ENCODE measurements at places on chromosomes 12 and 14. TPM values are rescaled to one million over a fixed set of nuclear protein-coding genes. Genes with fewer than 3 reads are reported as not detected.
A peak's percentile ranks its signal among the peaks of the same experiment; 100 is the strongest.

GRCh38 chr14:77554207-77554606 lies 55.6 kb upstream of the ISM2 start:
- no peak for DNase-seq

DNA sequence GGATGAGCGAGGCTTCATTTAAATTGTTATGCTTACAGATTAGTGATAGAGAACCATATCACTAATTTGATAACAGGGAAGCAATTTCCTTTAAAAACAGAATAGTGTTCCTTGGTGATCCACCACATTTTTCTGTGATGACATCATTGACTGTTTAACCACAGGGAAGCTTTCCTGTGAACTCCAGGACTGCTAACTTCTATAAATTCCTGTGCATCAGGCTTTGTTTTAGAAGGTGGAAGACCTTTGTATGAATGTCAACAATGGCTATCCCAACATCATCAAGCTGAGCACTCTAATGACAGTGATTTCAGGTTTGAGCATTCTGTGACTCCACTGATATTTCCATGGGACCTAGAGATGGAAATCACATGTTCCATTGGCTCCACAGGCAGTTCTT lies 177.1 kb downstream of the RMST start:
- no peak for DNase-seq

GRCh38 chr12:5232291-5232690 lies 188.6 kb downstream of the KCNA5 start:
- DNase-seq, result no peak

GRCh38 chr12:120321382-120322202 lies 6.0 kb downstream of the PLA2G1B start:
- no peak for DNase-seq

DNA sequence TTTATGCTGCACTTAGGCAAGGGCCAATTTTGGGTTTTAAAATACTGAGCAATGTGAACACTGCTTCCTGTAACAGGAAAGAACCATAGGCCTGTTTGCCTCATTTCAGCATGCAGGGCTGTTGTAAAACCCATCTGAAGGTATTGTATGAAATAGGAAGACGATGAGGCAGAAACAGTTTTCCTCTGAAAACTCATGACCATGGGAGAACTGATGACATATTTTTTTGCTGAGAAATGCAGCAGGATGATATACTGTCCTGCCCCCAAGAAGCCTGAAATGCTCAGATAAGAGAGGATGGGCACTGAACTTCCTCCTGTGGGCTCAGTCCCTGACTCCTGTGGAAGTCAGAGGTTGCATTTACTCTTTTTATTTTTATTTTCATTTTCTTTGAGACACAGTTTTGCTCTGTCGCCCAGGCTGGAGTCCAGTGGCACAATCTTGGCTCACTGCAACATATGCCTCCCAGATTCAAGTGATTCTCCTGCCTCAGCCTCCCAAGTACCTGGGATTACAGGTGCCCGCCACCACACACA lies 17.4 kb downstream of the PYGL start:
- no peak for DNase-seq

DNA sequence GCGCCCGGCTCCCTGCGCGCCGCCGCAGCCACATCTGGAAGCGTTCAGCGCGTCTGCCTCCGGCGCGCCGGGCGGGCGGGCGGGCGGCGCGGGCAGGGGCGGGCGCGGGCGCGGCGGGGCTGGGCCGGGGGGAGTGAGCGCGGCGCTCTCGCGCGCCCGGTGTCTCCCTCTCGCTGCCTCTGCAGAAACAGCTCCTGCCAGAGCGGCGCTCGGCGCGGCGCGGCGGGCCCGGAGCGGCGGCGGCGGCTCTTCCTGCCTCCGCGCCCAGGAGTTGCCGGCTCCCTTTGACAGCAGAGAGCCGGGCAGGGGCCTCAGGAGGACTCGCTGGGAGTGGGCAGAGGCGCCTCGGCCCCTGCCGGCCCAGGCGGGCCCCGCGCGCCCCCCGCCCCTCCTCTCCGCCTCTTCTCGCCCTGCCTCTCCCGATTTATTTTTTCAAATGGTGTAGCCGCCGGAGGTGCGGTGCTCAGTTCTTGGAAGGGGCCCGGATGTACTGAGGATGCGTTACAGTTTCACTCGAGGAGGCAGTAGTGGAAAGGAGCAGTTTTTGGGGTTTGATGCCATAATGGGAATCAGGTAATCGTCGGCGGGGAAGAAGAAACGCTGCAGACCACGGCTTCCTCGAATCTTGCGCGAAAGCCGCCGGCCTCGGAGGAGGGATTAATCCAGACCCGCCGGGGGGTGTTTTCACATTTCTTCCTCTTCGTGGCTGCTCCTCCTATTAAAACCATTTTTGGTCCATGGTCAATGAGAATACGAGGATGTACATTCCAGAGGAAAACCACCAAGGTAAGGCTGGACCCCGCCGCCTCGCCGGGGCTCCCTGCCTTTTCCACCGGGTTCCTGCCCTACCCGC lies at the start of gene CACNA1C:
Gene CACNA1C, plus strand, starts transcription at position 162 of the 853 bp plus-strand sequence. Its CDS starts 576 bp downstream, at position 738.
- DNase-seq, result peak; percentile 86

DNA sequence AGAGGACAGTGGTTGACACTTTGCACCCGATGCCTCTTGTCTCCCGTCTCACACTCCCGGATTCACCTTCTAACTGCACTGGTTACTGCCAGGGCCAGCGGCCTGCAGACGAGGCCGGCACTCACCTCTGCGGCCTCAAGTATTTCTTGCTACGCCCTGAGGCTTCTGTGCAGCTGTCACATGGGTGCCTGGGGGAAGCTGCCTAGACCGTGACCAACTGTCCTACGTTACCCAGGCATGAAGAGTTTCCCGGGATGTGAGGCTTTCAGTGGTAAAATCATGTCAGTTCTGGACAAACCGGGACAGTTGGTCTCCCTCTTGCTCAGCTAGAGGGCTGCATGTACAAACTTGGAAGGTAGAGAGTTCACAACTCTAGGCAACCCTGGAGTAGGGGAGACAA lies 274.5 kb downstream of the GLT1D1 start:
- no peak for DNase-seq

- no peak for DNase-seq
Measured at GRCh38 chr12:70002097-70002911, 177.3 kb downstream of the MYRFL start.

DNA sequence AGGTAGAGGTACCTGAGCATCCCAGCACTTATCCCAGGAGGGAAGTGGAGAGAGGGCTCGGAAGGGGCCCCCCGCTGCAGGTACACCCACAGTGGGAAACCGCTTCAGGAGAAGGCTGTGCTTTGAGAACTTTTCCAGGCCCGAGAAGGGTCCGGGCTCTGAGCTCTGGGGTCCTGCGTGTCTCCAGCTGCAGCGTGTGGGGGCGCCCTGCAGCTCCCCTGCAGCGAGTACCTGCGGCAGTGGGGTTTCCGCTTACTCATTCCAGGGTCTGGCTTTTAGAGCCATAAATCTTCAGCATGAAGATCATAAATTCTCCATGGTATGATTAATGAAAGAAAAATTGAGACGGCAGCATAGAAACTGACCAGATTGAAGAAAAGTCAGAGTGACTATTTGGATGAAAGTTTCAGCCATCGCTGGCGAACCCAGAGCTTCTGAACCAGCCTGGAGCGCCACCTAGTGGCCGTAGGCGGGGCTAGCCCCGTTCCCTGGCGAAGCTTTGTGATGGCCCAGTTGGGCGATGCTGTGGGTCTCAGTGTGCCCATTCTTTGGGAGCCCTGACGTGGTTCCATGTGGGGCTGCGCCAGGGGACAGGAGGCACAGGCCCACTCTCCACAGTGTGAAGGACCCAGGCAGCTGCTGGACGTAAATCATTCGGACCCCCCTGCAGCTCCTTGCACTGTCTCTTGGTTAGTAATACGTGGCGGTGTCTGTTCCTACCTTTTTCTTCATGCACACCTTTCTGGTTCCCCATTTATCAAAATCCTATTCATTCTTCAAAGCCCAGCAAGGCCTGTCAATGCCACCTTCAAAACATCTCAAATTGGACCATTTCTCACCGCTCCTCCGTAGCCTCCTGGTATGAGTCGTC lies 198.2 kb downstream of the TSPAN9 start:
- peak; percentile 95 for DNase-seq

- DNase-seq, result no peak
Measured at GRCh38 chr12:39006286-39006685, 100.9 kb upstream of the CPNE8 start.

DNA sequence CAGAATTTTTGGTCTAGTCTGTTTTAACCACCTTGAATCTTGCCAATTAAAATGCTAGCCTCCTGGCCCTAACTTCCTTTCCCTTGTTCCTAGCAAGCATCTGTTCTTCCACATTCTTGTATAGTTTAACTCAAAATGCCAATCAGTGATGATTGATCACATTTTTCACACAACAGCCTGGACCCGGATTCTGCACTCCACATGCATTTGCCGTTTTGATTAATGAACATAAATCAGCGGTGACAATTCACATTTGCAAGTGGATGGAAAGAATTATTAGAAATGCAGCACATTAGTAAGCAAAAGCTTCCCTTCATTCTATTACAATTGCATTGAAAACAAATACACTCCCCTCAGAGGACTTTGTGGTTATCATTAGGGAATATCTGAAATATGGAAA lies 83.4 kb downstream of the PDZRN4 start:
- DNase-seq, result no peak

DNA sequence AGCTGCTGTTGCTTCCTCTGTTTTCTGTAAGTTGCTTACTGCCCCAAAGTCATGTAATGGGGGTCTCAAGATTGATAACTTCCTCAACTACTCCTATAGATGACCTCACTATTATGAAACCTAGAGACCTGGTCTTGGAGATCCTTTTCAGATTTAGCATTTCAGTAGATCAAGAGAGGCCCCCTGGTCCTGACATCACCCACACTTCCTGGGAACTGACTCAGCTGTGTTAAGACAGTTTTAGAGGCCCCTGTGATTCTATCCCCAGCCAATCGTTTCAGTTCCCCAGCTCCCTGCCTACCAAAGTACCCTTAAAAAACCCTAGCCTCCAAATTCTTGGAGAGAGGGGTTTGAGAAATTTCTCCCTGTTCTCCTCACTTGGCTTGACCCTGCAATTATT lies 9.2 kb upstream of the ARG2 start:
- no peak for DNase-seq

DNA sequence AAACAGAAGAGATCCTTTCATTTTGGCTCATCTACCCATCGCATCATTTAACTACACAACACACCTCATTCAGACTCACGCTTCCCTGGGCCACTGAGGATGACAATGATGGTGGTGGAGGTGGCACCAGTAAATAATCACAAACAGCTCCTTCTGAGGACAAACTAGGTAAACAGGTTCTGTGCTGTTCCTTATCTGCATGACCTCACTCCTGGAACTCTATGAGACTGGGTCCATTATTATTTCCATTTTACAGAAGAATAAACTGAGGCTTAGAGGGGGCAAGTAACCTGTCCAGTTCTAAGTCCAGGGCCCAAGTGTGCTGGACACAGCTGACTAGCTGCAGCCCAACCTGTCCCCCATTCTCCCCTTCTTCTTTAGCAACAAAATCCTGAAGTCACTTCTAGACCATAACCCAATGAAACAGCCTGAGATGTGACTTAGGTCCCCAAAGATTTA lies 50.4 kb downstream of the ITPK1 start:
- DNase-seq, result no peak

- DNase-seq, result no peak
Measured at GRCh38 chr14:79082883-79083282, 912.7 kb downstream of the NRXN3 start.

- peak; percentile 68 for DNase-seq
Measured at GRCh38 chr14:90781344-90781761, 34.9 kb downstream of the TTC7B start.

DNA sequence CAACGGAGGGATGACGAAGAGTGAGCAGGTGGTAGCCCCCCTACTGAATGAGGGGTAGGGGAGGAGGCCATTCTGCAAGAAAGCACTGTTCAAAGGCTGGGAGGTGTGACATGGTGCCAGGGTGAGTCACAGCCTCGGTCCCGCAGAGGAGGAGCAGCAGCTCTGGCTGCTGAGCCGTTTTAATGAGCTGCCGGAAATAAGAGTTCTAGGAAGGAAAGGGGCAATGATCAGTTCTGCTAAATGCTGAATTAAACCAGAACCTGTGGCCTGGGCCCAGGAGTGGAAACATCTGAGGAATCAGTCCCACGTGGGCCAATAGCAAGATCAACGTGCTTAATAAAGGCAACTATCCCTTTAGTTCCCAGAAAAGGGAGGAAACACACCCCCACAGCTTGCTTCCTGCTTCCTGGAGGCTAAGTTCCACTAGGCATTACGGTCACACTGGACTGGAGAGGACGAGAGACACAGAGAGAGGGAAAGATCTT lies 3.6 kb downstream of the ABCD4 start:
- peak; percentile 26 for DNase-seq

DNA sequence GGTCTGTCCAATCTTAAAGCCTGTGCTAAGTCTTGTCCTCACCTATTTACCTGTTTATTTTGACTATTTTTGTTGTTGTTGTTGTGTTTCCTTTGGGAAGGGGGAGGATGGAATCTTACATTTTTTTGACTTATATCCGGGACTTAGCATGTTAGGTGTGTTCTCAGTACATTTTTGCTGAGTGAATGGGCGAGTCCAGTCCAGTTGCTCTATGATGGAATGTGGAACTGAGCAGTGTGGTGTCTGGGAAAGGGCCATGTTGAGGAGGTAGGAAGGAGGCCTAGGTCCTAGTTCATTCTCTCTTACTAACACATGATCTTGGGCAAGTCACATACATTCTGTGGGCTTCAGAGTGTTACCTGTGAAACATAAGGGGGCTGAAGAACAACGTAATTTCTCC lies 80.9 kb upstream of the SLC38A2 start:
- DNase-seq, result no peak

DNA sequence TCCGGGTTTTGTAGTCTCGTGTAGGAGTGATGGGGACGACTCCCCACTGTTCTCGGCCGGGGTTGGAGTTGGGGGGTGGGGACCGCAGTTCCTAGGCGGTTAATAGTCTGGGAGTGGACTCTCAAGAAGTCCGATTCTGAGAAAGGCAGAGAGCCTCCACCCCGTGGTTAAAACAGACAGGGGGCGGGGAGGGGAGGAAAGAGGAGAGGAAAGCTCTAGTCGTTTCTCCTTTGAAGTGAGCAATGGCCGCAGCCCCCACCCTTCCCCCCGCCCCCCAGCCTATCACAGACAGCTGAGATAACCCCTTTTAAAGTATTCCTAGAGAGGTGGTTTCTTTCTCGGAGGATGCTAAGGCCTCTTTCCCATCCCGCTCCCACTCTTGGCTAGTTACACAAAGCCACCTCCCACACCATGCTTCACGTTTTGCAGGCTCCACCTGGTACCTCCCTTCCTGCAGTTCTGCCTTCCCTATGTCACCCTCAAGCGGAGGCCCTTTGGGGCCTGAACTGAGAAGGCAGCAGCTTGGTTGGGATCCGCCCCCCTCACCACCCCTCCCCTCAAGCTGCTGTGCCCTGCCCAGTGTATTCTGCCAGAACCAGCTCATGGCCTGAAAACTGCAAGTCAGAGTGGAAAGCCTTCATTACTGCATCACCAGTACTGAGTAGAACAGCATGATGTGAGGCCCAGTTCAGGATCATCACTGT lies 853 bp downstream of the USP5 start:
- peak; percentile 54 for DNase-seq

GRCh38 chr12:114817571-114818425 lies 133.8 kb upstream of the TBX3 start:
- no peak for DNase-seq

C1QL4 gene
- total RNA-seq, result 0.62 TPM

OR4E2 gene
- total RNA-seq, result not detected

KRT73 gene
- total RNA-seq, result 3.0 TPM

FCF1 gene
- total RNA-seq, result 17.0 TPM

KRT82 gene
- 10.3 TPM for total RNA-seq

MYF6 gene
- total RNA-seq, result not detected

GLIPR1 gene
- total RNA-seq, result 12.0 TPM

BMAL2 gene
- total RNA-seq, result 24.2 TPM

IFI27 gene
- 70.2 TPM for total RNA-seq

AKAP3 gene
- 0.61 TPM for total RNA-seq
